ENCODE measurements at places on chromosomes 12 and 14. TPM values are rescaled to one million over a fixed set of nuclear protein-coding genes. Genes with fewer than 3 reads are reported as not detected.

Gene SLCO1A2
- total RNA-seq: not detected

Gene SERPINA6
- total RNA-seq: not detected

Gene TSPAN11
- total RNA-seq: not detected

Gene OVCH1
- not detected for total RNA-seq

Gene RTRAF
- 192 TPM for total RNA-seq

Gene MSRB3
- 0.18 TPM for total RNA-seq

Gene ZNF891
- 2.0 TPM for total RNA-seq

Gene PLA2G1B
- not detected for total RNA-seq

Gene NPFF
- not detected for total RNA-seq

Gene GRIP1
- not detected for total RNA-seq

Gene NRIP2
- total RNA-seq: not detected

Gene ASPG
- total RNA-seq: not detected

Gene CSRP2
- 3.5 TPM for total RNA-seq

Gene ALDH1L2
- 1.4 TPM for total RNA-seq

Gene ADAMTS20
- total RNA-seq: not detected

Gene SAMD15
- 0.41 TPM for total RNA-seq

Gene UTP20
- total RNA-seq: 34.6 TPM

Gene ZC2HC1C
- 1.5 TPM for total RNA-seq

Gene SOAT2
- total RNA-seq: not detected

Gene KRT80
- total RNA-seq: not detected

Gene PLEKHH1
- total RNA-seq: 1.8 TPM

Gene SIX4
- 1.3 TPM for total RNA-seq

Gene GPR84
- 1.8 TPM for total RNA-seq

All from activated T-helper 2 cell treated with anti-CD3 and anti-CD28 coated beads, Interferon-gamma antibody, Interleukin-2, Interleukin-4, amounts not matched to agents 10 μg/mL and 5 μg/mL and 100 μg/mL, durations not matched to agents 14 hours and 24 hours and 36 hours (primary cell).